SJSA1 (cell line): ENCODE measurements at places on chromosomes 7 and 10. TPM values are rescaled to one million over a fixed set of nuclear protein-coding genes. Genes with fewer than 3 reads are reported as not detected.

The GNG11 gene
- 29.0 and 30.6 TPM in 2 replicates for total RNA-seq

The MACC1 gene
- total RNA-seq = not detected in 2 replicates

DNA sequence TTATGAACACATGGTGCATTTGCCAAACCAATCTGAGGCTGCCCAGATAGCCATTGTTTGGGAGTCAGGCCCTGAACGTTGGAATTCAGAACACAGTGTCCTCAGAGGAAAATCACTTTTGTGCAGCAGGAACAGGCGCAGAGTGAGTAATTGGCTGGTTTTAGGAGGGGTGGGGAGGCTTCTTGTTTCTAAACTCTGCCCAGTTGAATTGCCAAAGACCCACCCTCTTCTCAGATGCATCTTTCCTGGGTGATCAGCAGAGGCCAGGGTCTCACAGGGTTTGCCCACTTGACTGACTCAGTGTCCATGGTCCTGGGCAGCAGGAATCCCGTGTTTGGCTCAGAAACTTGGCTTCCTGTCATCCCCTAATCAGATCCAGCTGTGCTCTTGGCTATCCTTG, 24.3 kb downstream of the PRLHR start:
- no peaks in the 10 kb centered on the region for H3K36me3 ChIP-seq
- H3K27ac ChIP-seq = no peak overlapping the region
- peaks cover 17% of the 10 kb centered on the region for H3K27me3 ChIP-seq
- DNase-seq = no peak
- H3K4me3 ChIP-seq = no peak overlapping the region
- no peaks in the 10 kb centered on the region for H3K4me1 ChIP-seq

DNA sequence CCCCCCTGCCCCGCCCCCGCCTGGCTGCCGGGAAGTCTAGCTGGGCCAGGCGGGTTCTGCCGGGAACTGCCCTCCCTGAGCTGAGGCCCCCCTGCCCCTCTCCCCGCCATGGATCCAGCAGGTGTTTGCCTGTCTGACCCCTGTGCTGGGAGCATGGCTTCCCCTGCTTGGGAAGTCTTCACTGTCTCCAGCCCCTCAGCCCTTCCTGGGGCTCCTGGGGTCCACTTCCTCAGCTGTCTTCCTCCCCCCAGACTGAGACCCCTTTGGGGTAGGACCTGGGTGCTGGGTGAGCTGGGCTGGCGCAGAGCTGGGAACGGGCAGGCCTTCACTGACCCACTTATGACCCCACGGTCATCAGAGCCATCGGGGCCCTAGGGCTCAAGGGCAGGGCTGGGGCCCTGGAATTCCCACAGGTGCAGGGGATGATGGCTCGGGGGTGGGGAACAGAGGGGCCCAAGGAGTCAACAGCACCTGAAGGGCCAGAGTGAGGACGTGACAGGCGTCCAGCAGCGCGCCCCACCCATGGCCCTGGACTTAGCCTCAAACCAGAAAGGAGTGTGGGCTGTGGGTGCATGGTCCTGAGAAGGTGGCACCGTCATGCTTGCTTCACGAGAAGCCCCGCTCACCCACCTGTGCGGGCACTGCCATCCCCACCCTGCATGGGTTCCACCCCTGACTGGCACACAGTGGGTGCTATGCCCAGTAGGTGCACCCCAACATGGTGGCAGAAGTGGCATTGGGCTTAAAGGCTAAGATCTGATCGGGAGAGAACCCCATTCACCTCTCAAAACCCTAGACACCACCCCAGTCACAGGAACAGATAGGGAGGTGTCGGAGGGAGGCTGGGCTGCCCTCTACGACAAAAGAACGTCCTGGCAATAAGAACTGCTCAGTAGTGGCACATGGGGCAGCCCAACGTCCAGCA, 16.2 kb upstream of the TNRC18 start:
- no peak for DNase-seq
- H3K27me3 ChIP-seq = no peaks in the 10 kb centered on the region
- no peak overlapping the region for H3K27ac ChIP-seq
- no peak overlapping the region for H3K4me3 ChIP-seq
- H3K36me3 ChIP-seq = no peaks in the 10 kb centered on the region

DNA sequence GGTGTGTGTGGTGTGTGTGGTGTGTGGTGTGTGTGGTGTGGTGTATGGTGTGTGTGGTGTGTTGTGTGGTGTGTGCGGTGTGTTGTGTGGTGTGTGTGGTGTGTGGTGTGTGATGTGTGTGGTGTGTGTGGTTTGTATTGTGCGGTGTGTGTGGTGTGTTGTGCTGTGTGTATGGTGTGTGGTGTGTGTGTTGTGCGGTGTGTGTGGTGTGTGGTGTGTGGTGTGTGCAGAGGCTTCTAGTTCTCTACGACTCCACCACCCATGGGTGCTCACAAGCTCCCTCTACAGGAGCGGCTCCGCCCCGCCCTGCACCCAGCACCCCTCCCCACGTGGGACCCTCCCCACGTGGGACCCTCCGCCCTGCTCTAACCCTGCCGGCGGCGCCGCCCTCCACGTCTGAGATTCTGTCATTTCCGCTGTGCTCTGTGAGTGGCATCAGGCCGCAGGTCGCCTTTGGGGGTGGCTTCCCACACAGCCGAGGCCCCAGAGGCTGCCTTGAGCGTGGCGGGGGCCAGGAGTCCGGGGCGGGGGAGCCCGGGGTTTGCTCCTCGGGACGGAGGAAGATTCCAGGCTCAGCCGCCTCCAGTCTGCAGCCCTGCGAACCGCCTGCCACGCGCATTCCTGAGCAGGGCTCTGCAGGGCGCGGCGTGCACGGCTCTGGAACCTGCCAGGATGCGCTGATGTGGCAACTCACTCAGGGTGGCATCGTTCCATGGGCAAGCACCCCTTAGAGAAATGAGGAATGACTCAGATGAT, 37.0 kb upstream of the DNAJB6 start:
- H3K4me3 ChIP-seq = no peak overlapping the region
- no peak overlapping the region for H3K27ac ChIP-seq
- H3K36me3 ChIP-seq = no peaks in the 10 kb centered on the region
- no peak for DNase-seq
